ENCODE measurements at places on chromosomes 12 and 14.

- no peak for DNase-seq
These were observed 220.5 kb downstream of the FOXN3 start for GRCh38 chr14:89196545-89196944.

DNA sequence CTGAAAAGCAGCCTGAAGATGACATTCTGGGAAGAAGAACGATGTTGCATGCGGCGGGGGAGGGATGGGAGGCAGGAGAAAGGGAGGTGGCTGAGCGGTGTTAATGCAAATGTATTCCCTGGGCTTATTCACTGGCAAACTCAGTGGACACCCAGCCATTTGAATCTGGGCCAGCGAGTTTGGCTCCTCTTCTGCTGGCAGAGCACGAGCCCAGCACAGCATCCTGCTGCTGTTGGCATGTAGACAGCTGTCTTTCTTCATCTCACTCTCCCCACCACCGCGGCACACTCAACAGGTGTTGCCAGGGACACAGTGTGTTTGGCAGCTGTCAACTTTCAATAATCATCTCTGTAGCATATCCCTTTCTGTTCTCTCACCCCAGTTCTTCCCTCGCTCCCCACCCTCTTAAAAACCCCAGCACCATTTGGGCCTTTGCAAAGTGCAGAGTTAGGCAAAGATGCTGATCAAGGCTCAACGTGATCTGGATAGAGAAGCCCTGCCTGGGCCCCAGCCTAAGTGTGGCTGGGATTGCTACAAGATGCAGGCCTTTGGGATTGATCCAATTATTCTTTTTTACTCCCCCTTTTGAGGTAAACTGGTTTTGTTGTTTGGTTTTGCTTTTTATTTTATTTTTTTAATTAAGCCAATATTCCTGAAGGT, 131.9 kb downstream of the EXOC5 start:
- no peak for DNase-seq

DNA sequence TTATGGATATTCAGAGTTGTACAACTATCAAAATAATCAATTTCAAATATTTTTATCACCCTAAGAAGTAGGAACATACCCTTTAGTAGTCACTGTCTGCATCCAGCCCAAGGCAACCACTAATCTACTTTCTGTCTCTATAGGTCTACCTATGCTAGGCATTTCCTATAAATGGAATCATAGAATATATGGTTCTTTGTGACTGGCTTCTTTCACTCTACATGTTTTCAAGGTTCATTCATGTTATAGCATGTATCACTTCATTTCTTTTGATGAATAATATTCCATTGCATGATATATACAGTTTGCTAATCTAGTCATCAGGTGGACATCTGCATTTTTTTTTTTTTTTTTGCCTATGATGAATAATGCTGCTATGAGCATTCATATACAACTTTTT, 112.4 kb downstream of the PPP1R12A start:
- DNase-seq: no peak

DNA sequence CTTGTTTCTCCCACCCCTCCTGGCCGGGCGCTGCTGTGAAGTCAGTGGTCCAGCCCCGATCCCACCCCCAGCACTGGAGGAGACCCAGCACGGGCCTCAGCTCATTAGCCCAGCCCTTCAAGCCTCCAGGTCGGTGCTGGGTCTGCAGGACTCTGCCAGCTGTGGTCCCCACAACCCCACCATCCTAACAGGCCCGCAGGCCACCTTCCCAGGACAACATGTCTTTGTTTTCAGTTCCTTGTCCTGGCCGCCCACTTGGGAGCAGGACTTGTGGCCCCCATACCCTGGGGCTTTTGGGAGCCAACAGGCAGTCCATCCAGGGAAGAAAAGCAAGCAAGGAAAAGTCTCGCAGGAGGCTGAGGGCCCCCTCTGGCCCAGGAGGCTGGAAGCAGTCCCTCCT, 60.0 kb downstream of the HRK start:
- DNase-seq: no peak

- DNase-seq: no peak
These were observed 605.5 kb downstream of the DIO2 start for GRCh38 chr14:79605849-79606248.

GRCh38 chr12:62673028-62673815, 206.6 kb downstream of the MON2 start:
- no peak for DNase-seq

Measured in EL (cell line).